ENCODE measurements at places on chromosomes 3 and 15.

- no peak for DNase-seq
Observed at GRCh38 chr15:55694652-55695150, 48.3 kb downstream of the PRTG start.

DNA sequence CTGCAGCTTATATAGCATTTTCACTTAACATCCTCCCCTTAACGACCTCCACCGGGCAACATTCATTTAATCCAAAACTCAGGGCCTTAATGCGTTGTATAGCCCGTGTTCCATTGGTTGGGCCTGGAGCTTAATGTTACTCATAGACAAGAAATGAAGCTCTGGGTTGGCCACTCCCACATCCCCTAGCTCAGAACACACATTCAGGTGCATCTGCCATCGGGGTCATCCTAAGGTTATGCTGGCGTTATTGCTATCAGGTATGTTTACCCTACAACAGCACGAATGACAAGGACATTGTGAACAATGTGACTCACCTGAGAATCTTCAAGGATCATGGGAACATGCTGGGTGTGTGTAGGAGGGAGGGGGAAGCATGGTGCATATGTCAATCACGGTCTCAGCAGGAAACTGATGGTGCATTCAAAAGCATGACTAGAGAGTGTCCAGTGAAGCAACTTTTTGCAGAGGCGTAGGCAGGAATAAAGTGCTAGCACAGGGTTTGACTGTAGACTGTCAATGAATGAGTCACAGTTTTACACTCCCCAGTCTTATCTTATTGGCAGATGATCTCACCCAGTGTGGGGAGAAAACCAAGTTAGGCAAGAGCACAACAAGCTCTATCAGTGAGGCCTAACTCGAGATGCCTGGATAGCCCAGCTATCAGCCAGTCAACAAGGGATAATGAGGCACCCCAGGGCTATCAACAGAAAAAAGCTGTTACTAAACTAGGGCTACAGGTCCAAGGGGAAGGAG lies 402.1 kb upstream of the MCTP2 start:
- peak; percentile 39 for DNase-seq

GRCh38 chr15:85618956-85619491 lies 175.7 kb downstream of the KLHL25 start:
- peak; percentile 89 for DNase-seq

- DNase-seq: no peak
Observed at GRCh38 chr3:60246361-60246760, 1004.9 kb downstream of the FHIT start.

GRCh38 chr3:194095464-194095863 lies 40.5 kb upstream of the HES1 start:
- no peak for DNase-seq

DNA sequence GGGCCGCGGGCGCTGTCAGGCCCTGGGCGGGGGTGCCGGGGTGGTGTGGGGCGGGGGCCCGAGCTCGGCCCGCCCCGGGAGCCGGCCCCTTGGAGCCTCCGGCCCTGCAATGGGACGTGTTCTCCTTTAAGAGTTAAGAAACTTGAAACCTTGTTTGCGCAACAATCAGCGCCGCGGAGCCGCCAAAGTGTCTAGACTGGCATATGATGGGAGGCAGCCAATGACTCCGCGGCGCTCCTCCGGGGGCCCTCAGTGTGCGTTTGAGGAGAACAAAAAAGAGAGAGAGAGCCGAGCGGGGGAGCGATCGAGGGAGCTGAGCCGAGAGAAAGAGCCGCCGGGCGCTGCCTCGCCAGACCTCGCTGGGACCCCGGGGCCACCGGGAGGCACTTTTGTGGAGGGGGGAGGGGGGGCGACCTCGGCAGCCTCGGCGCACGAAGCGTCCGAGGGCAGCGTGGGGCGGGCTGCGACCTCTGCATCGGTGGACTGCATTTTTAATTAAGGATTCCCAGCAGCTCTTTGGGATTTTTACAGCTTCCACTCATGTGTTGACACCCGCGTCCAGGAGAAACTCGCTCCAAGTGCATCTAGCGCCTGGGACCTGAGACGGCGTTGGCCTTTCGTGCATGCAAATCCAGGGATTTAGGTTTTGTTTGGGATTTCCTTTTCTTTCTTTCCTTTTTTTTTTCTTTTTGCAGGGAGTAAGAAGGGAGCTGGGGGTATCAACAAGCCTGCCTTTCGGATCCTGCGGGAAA lies at the start of gene SMAD6:
SMAD6 (plus strand) TSS at position 202 of the 752 bp plus-strand sequence. CDS start 1,023 bp downstream, outside the sequence.
- DNase-seq: peak; percentile 98

DNA sequence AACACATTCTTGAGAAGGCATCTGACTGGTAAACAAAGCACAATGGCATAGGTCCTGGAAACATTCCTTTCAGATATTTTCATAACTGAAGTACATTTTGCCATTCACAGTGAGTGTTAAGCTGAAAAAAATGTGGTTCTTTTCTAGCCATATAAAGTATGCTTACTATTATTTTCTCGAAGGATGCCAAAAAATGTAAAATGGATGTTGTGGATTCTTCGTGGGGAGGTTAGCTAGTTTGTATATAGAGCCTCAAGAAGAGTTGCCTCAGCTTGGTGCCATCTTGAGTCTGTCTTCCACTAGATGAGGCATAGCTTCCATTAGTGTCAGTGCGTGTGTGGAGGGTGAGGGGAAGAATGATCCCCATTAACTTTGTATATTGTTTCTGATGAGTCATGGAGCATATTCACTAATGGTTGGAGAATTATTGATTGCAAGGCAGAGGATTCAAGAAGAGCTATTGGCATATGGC lies 4.1 kb downstream of the MBNL1 start:
- DNase-seq: no peak

- no peak for DNase-seq
Observed at GRCh38 chr15:80607287-80607980, 87.7 kb upstream of the ABHD17C start.

DNA sequence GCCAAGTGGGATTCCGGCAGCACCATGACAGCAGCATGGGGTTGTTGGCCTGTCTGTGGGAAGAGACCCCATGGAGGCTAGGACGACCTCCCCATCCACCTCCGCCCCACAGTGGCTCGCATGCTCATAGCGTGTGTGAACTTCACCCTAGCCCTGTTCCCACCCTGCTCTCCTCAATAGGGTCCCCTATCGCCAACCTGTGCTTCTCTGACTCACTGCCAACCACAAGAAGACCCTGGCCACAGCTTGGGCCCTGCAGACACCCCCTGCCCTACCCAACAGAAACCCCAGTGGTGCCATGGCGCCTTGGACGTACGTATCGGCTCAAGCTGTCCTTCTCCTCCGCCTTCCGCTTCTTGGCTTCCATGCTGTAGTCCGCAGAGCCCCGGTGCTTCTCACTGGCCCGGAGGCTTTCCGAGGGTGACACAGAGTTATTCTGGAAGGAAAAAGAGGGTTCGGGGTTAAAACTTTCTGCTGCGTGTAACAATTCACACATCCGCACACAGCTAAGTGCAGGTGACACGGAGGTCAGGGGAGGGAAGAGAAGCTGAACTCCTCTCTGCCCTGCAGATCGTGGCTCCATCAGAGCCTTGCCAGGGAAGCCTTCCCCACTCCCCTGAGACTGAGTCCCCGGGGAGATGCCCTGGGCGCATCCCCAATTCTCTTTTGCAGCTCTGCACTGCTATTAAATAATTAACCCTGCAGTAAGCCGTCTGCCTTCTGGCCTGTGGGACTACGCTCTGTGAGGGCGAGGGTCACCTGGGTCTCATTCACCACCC lies 37.3 kb downstream of the TLE3 start:
- DNase-seq: no peak

All from kidney glomerular epithelial cell (primary cell).